Calu3 (cell line): ENCODE measurements at places on chromosomes 11 and 22.

DNA sequence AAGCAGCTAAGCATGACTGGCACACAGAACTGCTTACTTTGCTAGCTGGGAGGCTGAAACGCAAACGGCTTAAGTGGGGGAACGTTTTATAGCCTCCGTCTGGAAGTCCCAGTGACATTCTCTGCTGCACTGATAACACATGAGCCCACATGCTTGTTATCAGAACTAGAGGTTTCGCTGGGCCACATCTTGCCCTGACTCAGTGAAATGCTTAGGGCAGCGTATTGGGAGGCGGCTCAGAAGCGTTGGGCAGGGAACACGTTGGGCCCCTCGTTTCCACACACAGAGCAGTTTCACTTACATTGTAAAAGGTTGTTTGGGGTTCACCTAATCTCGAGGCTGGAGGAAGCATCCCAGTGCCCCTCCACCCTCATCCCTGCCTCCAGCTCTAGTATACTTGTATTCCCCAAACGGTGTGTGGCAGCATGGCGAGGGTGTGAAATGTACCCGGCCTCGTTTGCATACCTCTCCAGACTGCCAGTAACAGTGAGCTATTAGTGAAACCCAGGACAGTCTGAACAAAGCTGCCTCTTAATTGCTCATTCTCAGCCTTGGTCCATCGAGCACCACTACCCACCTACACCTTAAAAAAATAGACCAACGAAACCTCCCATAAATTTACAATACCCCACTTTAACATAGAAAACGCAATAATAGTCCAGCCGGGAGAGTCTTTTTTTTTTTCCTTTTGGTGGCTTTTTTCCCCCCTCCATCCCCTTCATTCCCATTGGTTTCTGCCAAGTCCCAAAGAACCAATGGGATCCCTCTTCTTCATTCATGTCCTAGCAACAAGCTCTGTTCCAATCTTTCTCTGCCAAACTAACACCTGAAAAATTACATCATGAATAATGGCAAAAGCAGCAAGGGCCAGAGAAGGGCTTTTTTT, 218.8 kb upstream of the SORL1-AS1 start:
- DNase-seq, result no peak

GRCh38 chr11:134501406-134502152, 89.5 kb upstream of the B3GAT1 start:
- no peak for DNase-seq

DNA sequence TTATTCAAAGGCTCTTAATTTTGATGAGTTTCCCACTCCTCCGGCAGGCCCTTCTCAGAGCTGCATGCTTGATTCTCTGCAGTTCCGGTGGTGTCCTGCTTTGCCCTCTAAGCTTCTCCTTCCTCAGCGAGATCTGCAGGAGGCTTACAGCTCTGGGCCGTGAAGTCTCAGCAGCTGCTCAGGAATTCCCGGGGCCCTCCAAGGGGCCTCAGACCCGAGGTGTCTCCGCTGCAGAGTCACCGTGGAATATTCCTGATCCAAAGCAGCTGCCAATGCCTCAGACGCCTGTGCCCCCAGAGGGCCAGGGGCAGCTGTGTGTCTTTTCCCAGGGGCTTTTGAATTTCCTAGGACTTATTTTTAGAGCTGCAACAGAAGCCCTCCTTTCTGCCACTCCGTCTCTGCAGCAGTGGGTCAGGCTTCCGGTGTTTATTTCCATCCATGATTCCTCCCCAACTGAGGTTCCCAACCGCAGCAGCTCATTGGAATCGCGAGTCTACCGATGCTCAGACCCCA, 37.2 kb downstream of the RPS6KA4 start:
- DNase-seq, result no peak

DNA sequence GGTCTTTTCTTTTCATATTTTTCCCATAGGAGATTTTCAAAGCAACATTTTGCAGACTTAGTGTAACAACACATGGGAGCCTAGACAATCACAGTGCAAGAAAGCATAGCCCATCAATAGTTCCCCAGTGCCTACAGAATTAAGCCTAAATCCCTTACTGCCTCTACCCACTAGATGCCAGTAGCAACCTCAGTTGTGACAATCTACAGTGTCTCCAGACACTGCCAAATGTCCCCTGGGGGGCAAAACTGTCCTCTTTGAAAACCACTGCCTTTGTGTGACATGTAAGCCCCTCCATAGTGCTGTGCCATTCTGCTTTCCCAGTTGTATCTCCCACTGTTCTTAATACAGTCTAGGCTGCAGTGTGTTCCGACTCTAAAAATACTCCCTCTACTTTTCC, 1329.0 kb downstream of the LRRC4C start:
- no peak for DNase-seq

DNA sequence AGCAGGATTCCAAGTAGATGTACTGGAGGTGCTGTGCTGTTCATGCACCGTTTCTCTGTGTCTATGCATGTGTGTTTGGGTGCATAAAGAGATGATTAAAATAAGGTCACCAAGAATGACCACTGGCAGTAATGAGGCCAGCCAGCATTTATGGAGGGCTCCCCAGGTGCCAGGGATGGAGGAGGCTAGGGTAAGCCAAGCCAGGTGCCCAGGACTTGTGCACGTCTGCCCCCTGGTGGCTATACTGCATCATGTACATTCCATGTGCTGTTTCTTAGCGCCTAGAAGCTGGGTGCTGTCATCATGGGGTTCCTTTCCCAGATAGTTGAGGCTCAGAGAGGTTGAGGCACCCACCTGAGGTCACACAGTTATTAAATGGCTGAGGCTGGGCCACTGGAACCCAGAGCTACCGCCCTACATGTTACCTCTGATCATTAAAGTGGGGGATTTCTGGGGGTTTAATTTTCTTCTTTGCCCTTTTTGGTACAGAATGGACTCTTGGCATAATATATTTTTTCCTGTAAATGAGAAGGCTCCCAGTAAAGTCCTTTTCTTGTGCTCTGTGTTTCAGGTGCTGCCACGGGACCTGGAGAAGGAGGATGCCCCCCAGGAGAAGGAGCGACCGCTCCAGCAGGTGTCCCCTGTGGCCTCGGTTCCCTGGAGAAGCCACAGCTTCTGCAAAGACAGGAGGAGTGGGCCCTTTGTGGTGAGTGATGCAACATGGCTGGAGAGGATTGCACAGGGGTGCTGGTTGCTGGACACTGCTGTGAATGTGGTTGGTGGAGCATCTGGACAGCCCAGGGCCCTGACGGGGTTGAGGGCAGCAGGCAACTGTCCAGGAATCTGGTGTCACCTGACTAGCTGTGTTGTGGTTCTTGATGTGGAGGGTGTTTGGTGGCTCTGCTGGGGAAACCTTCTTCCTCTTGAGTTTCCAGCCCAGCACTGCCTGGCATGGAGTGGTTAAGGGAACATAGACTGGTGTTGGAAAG, 96.4 kb downstream of the KIAA1671 start:
- peak; percentile 83 for DNase-seq

DNA sequence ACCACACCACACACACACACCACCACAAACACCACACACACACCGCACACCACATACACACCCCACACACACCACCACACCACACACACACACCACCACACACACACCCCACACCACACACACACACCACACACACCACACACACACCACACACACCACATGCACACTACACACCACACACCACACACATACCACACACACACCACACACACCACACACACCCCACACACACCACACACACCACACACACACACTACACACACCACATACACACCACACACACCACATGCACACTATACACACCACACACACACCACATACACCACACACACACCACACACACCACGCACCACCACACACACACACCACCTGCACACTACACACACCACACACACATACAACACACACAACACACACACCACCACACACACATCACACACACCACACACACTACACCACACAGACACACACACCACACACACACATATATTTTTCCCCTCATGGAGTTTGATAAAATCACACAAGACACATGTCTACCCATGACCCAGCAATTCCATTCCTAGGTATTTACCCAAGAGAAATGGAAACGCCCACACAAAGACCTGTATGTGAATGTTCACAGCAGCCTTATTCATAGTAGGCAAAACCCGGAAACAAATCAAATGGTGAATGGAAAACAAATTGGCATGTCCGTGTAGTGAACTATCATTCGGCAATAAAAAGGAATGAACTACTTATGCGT, 14.3 kb downstream of the CD5 start:
- DNase-seq, result no peak

DNA sequence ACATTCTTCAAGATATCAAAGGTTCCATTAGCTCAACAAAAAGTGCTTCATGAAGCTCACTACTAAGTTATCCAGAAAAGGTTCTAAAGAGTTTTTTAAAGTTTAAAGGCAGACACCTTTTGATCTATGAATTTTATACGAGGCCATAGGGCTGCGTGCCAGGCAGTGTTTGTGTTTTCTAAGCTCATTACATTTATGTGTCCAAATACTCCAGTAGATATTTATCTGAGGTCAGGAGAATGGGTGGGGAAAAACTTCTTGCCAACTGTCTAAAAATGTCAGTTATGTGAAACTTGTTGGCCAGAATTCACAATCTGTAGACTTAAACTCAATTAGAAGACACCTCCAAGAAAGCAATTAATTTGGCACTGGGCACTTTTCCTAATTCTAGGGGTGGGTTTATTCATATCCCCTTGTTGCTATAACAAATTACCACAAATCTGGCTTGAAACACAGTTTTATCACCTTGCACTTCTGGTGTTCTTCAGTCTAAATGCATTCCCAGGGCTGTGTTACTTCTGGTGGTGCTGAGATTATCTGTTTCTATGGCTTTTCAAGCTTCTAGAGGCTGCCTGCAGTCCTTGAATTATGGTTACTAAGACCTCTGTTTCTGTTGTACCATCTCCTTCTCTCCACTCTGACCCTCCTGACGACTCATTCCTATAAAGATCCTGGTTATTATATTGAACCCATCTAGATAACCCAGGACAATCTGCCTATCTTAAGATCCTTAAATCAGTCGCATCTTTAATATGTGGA, 1030.4 kb upstream of the CNTN5 start:
- no peak for DNase-seq

DNA sequence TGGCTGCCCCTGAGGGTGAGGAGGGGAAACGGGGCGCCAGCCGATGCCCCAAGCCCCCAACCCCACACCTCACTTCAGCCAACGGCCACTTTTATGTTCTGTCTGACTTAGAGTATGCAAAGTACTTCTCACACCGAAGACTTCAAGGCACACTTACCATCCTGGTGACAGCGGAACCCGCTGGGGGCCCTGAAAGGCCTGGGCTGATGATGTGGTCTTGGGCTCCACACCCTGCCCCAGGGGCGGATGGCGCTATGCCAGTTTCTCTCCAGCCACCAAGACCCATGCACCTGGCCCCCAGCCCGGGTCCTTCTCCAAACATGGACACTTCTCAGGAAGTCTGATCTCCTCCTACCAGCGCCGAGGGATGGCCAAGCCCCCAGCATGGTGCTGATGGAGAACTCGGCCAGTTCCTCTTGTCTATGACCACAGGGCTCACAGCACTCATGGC, 175.4 kb downstream of the CTTN start:
- no peak for DNase-seq

GRCh38 chr22:20632518-20632917, 125.1 kb downstream of the MED15 start:
- no peak for DNase-seq

GRCh38 chr11:78281511-78281910, 92.8 kb downstream of the USP35 start:
- no peak for DNase-seq

DNA sequence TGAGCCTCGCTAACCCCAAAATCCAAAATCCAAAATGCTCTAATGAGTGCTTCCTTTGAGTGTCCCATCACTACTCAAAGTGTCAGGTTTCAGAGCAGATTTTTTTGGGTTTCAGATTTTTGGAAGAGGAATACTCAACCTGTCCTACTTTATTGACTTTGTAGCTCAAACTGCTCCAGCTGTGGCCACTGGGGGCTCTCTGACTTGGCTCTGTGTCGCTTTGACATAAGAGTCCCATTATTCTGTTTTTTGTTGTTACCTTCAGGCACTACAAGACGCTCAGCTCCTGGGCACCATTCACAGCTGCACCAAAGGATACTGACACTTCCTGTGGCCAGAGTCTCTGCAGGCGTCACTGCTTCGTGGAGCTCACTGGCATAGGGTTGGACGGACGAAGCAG, 41.1 kb downstream of the PHF21B start:
- no peak for DNase-seq

- no peak for DNase-seq
These were observed 337.2 kb upstream of the B3GAT1 start for GRCh38 chr11:134749040-134749839.

DNA sequence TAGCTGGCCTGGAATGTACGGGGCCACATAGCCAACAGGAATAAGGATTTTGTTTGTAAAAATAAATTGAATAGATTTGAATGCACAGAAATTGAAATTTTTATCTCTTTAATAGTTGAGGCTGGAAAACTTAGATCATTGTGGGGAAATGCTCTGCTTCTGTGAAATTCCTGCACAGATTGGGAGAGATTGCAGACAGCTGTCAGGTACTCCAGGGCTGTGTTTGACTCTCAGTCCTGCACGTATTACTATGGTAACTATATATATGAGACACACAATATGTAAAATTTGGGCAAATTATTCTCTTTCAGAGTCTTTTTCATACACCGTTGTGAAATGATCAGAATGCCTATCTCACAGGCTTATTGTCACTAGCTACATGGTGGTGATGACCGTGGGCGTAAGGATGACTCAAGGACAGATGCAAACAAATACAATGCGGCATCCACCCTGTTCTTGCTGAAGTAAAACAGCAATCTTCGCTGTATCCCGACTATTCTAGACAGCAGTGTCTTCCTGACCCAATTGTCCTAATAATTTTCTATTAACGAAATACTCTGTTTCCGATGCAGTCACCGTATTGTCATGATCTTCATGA, 79.4 kb downstream of the ZC3H12C start:
- DNase-seq, result no peak

DNA sequence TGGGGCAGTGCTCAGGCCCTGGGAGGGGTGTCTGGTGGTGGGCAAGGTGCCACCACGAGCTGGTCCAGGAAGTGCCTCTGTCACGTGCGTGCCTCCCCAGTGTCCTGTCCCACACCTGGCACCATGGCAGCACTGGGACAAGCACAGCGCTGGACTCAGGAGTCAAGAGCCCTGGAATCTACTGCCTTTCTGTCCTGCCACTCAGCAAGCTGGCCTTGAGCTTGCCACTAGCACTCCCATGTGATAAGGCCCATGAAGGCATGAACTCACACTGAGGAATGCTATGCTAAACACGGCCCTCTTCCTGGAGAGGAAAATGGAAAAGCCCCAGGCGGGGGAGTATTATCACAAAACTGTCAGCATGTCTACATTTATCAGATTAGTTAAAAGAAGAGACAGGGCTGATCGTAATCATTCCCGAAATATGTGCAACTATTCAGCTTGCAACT, 50.7 kb upstream of the SLC35C1 start:
- DNase-seq, result no peak
